ENCODE measurements at places on chromosomes 6 and 20. TPM values are rescaled to one million over a fixed set of nuclear protein-coding genes. Genes with fewer than 3 reads are reported as not detected.

OOEP gene
- not detected for total RNA-seq

ISM1 gene
- not detected for total RNA-seq

OTOR gene
- total RNA-seq = not detected

ASIP gene
- not detected for total RNA-seq

EPPIN gene
- not detected for total RNA-seq

FHL5 gene
- total RNA-seq = not detected

ELOVL2 gene
- not detected for total RNA-seq

BCAS1 gene
- 42.4 TPM for total RNA-seq

RAD21L1 gene
- not detected for total RNA-seq

BPIFB4 gene
- not detected for total RNA-seq

FNDC1 gene
- total RNA-seq = not detected

DNA sequence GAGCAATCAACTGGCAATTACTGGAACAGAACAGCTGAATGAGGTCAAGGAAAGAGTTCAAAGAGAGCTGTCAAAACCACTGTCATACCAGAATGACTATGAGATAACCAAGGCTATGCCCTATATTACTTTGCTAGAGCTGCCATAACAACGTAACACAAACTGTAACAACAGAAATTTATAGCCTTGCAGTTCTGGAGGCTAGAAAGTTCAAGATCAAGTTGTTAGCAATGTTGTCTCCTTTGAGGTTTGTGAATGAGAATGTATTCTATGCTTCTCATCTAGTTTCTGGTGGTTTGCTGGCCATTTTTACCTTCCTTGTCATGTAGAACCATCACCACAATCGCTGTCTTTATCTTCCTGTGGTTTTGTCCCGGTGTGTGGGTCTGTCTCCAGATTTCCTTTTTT is 1323.0 kb upstream of the GJE1 start:
- DNase-seq = no peak

- DNase-seq = no peak
These were observed 38.7 kb downstream of the TTI1 start for GRCh38 chr20:37994512-37994911.

- peak; percentile 81 for DNase-seq
These were observed 1.4 kb upstream of the HIVEP1 start for GRCh38 chr6:12010635-12011275.

DNA sequence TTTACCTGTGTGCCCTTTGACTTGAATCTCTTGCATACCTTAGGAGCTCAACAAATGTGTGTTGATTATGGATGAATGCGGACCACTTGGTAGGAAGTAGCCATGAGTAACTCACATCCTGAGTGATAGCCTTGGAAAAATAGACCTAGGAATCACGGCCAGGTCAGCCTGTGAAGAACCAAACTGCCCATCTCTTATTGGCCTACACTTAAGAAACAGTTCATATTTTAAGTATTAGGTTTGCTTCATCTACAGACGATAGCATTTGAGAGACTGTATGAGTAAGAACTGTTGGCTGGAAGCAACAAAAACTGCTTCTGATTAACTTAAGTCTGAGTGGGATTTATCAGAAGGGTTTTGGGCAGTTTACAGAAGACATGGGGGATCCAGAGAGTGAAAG is 320.1 kb upstream of the PRND start:
- DNase-seq = no peak

- DNase-seq = no peak
These were observed 4.5 kb upstream of the RAB44 start for GRCh38 chr6:36692861-36693702.

- DNase-seq = no peak
These were observed 81.5 kb downstream of the MAP7 start for GRCh38 chr6:136468711-136469110.

DNA sequence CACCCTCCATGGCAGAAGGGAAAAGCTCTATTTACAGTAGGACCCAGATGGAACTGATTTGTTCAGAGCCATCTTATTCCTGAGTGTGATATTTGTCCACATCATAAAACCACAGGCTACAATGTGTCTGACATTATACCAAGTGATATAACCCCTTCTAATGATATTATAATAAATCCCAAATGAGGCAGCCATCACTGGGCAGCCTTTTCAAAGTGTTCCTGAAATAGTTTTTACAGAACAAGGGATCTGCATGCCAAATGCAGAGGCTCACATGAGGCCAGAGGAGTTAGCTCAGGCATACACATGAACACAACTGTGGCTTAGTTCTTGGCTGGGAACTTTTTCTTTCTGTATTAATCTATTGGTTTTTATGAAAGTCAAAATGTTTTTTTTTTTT is 207.7 kb downstream of the MAFB start:
- no peak for DNase-seq

GRCh38 chr20:44504402-44505307 is 17.2 kb downstream of the SERINC3 start:
- no peak for DNase-seq

DNA sequence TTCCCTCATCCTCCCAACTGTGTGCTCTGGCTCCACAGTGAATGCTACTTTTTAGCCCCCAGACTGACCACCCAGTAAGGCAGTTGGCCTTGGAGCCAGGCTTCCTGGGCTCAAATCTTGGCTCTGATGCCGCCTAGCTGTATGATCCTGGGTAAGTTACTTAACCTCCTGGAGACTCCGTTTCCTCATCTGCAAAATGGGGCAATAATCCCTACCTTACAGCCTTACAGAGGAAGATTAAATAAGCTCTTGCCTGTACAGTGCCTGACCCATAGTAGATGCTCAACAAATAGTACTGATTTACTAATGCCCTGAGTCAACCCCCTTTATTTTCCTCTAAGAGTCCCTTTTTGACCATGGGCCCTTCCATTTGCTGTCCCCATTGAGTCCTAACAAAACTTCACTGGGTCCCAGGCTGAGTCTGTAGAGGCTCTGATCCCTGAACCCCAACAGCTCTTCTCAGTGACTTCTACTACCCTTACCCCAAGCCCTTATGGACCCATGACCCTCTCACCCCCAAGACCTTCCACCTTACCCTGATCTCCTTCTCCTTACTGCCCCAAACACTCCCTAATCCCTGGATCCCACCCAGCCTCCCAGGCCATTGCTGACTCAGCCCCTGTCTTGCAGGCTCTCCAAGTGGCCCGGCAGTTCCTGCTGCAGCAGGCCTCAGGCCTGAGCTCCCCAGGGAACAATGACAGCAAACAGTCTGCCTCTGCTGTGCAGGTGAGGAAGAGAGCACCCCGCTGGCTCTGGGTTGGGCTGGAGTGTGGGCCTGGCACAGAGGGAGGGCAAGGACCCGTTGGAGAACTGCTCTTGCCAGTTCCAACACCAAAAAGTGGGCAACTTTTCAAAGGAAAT is 31.4 kb downstream of the FOXP4 start:
- DNase-seq = no peak

DNA sequence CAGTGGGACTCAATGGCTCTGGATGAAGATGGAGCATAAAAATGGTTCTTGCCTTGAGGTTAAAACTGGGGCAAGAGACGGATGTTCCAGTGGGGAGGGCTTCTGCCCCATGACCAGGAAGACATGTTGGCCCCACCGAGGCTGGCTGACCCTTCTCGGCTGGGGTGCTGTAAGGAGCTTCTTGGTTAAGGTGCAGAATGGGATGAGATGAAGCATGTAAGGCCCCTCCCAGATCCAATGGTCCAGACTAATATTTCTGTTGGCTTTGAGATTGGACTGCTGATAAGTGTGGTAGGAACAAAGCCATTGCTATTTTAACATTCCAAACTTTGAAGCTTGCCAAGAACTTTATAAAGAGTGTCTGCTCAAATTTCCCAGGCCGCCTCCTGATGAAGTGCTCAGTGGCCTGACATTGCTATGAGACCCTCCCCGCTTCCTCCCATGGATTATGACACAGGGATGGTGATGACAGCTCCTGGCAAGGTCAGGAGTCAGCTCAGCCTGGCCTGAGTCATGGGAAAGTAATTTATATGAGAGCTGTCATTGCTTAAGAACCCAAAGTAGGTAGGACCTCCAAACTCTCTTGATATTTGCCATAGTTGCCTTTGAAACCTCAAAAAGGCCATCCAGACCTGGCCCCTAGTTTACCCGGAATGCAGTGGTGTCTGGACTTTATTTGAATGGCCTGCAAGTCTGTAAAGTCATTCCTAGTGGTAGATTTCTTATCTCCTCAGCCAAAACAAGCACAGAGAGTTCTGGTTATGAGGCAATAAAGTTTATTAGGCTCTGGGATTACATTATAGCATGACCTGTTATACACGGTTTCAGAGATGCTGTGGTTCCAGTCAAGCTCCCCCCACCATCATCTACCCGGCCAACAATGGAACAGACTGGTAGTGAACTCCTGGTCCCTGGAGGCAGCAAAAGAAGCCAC is 55.2 kb downstream of the TGM2 start:
- DNase-seq = peak; percentile 83

DNA sequence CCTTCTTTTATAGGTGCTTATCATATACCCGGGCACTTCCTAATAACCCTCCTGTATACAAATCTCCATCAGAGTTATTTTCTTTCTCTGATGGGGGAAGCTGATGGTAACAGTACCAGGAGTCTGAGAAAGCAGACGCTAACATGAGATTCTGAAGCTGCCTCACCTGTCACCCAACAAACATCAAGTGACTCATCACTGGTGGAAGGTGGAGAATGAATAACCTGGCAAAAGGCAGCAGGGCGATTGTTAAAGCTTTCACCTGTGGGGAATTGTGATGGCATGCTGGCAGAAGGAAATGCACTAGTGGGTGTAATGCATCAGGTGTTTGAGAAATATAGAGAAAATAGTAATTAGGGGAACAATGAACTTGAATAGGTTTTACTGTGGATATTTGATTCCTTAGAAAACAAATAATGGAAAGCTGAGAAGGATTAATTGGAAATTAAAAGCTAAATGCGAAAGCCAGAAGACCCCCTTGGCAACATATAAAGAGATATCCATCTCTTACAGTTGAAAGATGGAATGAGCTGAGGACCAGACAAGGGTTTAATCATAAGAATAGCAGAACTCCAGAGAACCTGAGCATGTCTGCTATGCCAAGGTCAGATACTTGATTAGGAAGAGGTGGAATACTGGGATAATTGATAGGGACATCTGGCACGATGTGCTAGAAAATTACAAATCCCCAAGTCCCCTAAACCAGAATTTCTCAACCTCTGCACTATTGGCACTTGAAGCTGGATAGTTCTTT is 517.1 kb downstream of the PKHD1 start:
- DNase-seq = no peak

DNA sequence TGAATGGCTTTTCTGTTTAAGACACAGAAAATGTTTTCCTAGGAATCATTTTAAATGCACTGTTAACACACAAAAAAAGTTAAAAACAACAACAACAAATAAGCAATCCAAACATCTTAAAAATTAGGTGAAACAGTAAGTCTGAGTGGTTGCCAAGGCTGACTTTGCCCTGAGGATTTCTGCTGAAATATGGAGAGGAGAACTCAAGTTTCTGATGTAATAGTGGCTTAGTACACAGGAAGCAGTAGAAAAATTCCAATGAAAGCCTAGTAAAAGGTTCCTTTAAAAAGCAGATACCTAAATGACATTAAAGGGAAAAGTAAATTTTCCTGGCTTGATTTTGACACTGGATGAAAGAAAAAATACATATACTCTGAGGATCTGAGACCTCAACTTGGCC is 184.2 kb downstream of the EPM2A start:
- no peak for DNase-seq
